T47D (cell line): ENCODE measurements at places on chromosomes 7 and 10.

- DNase-seq, result no peak
Measured at GRCh38 chr10:132410779-132411532, 14.0 kb downstream of the PWWP2B start.

DNA sequence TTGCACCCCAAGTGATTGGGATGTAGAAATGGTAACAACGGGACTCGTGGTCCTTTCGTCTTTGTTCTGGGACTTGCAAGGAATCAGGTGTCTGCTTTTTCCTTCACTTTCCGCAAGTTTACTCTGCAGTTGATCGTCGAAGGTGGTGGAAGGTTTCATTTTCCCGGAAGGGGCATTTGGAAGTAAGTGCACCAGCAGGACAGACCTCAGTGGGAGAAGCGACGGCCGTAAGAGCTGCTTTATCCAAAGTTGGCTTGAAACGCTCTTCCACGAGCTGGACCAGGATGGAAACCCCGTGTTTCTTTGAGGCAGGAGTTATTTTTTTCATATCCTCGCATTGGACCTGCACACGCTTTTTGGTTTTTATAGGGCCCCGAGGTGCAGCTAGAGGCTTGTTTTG, 1.2 kb downstream of the BRI3 start:
- DNase-seq, result no peak

DNA sequence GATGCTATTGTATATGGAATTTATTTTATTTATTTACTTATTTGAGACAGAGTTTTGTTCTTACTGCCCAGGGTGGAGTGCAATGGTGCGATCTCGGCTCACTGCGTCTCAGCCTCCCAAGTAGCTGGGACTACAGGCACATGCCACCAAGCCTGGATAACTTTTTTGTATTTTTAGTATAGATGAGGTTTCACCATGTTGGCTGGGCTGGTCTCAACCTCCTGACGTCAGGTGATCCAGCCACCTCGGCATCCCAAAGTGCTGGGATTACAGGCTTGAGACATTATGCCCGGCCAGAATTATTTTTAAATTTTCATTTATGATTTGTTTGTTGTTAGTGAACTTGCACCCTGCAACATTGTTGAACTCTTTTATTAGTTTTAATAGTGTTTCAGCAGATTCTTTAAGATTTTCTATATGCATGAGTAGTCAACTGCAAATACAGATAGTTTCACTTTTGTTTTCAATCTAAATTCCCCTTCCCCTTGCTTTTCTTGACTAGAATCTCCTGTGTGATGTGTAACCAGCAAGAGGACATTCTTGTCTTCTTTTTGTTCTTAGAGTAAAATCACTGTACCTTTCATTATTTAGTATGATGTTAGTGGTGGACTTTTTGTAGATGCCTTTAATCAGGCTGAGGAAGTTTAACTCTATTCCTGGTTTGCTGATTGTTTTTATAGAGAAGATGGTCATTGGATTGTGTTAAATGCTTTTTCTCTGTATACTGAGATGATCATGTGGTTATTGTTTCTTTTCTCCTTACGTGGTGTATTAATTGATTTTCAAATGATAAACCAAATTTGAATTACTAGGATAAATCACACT, 27.8 kb downstream of the ZNF33A start:
- no peak for DNase-seq

GRCh38 chr7:106999023-106999422, 45.5 kb upstream of the PRKAR2B start:
- no peak for DNase-seq

DNA sequence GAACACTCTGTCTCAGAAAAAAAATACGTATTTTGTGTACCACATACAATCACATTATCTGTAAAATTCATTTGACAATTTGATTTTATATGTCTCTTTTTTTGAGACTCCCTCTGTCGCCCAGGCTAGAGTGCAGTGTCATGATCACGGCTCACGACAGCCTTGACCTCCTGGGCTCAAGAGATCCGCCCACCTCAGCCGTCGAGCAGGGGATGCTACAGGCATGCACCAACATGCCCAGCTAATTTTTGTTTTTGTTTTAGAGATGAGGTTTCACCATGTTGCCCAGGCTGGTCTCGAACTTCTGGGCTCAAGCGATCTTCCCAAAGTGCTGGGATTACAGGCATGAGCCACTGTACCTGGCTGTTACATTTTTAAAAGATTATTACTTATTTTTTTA, 11.6 kb upstream of the BAZ1B start:
- no peak for DNase-seq

- DNase-seq, result no peak
Measured at GRCh38 chr7:3439333-3440030, 138.4 kb downstream of the SDK1 start.

DNA sequence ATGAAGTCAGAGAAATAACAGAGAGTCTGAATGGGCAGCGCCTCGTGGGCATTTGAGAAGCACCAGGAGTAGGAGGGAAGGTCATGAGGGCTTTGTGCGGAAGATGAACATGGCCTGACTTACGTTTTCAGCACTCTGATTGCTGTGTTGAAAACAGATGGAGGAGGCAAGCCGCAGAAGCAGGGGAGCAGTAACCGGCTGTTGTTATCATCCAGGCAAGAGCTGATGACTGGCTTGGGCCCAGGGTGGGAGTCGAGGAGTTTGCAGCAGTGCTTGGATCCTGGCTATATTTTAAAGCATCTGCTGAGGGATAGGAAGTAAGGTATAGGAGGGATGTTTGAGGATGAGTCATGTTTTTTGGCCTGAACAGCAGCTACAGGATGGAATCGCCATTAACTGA, 12.7 kb upstream of the PDLIM1 start:
- no peak for DNase-seq
